ENCODE measurements at places on chromosomes 4 and X.
A peak's percentile ranks its signal among the peaks of the same experiment; 100 is the strongest.

GRCh38 chr4:98929341-98930267 is 671 bp upstream of the EIF4E start:
- peak; percentile 19 for DNase-seq

GRCh38 chr4:71209161-71209560 is 129.7 kb upstream of the SLC4A4 start:
- no peak for DNase-seq

- DNase-seq = no peak
Measured at GRCh38 chrX:48548871-48549270, 9.4 kb downstream of the TBC1D25 start.

DNA sequence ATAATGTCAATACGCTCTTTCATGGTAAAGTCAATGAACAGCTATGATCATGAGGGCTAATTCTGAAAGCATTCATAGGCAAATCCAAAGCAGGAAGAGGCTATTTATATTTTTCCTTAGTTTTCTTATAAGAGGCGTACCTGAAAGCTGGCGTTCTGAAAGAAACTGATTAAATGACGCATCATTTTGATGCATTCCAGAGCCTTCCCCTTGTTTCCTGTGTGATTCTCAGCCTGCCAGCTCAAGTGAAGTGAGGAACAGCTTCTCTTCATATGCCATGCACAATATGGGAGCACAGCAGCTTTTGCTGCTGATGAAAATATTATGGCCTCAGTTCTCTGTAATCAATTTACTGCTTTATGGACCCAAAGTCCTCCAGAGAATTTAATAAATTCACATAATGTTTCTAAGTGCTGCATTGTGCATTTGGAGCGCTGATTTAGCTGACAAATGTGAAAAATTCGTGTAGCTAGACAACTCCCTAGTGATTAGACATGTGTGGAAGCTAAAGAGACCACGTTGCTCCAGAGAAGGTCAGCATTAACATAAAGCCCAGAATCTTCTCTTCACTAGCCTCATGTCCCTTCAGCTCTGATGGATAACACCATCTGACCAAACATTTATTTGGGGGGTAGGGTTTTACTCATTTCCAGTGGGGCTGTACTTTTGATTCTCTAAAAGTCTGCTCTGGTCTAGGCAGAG is 110.8 kb downstream of the GPAT3 start:
- no peak for DNase-seq

DNA sequence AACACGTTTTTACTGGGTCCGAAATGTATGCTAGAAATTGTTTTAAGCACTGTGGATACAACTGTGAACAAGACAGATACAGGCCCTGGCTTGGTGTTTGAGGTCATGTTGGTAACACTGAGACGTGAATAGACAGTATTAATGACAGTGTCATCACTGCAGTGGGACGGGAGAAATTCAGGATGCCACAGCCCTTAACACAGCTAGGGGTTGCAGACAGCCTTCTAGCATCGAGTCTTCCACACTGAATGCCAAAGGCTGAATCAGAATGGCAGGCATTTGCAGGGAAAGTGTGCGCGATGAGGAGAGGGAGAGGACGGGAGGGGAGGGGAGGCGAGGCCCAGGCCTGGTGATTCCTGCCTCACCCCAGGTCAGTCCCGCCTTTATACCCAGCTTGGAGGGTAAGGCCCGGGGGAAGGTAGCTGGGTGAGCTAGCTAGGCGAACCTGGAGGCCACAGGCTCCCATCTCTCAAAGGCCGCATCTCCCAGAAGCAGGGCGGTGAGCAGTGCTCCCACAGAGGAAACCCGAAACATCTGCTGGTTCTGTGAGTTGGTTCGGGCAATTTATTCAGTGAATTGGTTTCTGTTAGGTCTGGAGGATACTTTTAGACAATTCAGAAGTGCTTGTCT is 44.1 kb upstream of the CLDN24 start:
- DNase-seq = no peak

GRCh38 chr4:143085224-143085623 is 99.5 kb upstream of the USP38 start:
- no peak for DNase-seq

DNA sequence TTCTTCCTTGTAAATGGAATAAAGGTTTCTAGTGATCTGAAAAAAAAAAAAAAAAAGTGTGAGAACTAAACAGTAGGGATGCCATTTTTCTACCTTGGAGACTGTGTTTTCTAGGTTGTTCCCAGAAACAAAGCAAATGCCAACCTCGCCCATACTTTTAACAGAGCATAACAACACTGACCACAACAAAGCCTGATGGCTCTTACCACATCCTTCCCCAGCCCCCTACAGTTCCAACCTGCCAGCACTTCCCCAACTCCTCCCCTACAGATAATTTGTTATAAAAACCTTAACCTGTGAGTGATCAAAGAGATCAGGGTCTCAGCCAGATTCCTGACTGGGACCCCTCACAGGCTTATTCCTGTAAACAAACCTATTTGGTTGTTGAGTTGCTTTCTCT is 940.0 kb downstream of the SH3BGRL start:
- DNase-seq = no peak

- DNase-seq = no peak
Measured at GRCh38 chr4:4560136-4560535, 18.3 kb upstream of the STX18 start.

Data from stimulated activated CD4-positive, alpha-beta T cell treated with anti-CD3 and anti-CD28 coated beads, Interleukin-4, amount 100 ng/mL, for 48 hours (primary cell).